ENCODE measurements at places on chromosomes 12 and 14.

DNA sequence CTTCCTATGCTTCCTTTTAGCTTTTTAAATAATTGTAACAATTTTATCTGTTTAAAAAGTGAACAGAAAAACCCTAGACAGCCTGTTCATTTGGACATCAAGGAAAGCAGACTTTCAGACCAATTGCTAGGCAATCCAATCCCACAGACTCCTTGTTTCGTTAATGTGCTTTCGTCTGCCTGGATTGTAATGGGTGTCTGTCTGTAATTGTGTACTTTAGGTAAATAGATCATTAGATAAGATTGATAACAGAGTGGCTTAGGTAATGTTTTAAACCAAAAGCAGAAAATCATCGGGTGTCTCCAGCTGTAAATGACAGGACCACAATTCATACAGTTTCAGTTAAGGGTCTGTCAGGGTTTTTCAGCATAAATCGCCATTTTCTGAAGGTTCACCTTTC, 19.6 kb downstream of the CCDC60 start:
- no peak for DNase-seq

GRCh38 chr12:103105971-103106597, 148.6 kb downstream of the ASCL1 start:
- DNase-seq, result no peak

DNA sequence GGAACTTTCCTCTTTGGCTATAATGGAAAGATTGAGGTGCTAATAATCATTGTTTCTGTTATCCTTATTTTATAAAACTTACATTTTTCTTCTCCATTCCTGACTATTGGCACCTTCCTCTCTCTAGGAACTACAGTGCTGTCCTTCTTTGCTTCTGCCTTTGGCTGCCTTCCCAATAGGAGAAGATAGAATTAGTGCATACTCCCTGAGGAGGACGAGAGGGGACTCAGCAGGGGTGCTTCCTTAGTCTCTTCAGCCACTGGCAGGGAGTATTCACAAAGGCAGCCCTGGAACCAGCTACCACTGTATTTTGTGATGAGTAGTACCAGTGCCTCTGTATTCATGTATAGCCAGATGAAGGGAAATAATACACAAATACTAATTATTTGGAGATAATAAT, 208.5 kb downstream of the FOXG1 start:
- DNase-seq, result no peak

DNA sequence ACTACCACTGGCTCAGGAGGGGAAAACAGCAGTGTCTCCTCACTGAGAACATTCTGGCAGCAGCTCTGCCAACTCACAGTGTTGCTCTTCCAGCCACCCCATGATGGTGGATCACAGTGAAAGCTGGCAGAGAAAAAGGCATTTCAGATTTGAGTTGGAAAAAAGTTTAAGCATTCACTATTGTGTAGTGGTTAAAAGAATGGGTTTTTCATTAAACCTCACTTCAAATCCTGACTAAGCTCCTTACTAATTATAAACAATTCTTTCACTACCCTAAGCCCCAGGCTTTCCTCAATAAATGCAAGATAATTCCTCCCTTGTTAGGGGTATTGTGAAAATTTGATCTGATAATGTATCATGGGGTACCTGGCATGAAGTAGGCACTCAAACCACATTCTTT, 518.1 kb downstream of the SNAPC1 start:
- DNase-seq, result no peak

- DNase-seq, result no peak
These were observed 493.1 kb upstream of the CCDC196 start for GRCh38 chr14:65993103-65993502.

DNA sequence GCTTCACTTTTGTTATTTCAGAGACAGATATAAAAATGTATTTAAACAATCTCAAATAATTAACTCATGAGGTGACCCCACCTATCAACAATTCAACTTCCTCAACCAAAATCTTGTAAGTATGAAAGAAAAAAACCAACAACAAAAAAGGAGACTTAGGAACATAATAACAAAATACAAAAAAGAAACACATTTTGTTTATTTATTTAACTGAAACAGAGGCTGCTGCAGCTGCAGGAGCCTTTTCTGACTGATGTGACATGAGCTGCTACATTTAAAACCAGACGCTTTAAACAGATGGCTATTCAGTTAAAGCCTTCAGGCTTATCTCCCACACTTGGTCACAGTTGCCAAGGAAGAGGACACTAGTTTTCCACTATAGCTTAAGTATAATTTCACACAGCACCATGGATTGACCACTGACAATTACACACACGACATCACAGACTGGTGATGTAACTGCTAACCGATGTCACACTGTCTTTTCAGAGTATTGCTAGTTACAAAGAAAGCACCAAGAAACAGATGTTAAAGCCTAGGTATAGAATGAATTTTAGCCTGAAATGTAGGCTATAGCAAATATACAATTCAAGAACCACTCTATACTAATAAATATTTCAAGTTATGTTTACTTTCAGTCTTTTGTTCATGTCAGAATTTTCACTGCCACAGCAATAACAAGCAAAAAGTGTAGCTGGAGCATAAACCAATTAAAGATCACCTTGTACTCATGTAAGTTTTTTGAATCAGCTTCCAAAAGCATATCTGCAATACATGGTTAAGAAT, 113.0 kb downstream of the MED13L start:
- DNase-seq, result no peak

DNA sequence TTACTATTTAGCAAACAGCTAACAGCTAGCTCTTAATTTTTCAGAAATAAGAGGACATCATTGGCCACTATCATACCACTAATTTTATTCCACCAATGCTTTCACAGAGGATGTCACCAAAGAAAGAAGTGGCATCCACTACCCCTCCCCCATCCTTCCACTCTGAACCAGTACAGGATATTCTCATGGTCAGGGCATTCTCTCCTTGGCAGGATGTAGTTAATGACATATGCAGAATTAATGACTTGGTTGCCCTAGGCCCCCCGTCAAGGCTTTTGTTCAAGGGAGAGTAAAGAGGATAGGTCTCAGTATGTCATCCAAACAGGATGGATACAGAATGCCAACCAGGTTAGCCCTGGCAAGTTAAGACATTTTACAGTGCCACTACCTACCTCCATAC, 18.9 kb upstream of the NUP107 start:
- DNase-seq, result no peak

DNA sequence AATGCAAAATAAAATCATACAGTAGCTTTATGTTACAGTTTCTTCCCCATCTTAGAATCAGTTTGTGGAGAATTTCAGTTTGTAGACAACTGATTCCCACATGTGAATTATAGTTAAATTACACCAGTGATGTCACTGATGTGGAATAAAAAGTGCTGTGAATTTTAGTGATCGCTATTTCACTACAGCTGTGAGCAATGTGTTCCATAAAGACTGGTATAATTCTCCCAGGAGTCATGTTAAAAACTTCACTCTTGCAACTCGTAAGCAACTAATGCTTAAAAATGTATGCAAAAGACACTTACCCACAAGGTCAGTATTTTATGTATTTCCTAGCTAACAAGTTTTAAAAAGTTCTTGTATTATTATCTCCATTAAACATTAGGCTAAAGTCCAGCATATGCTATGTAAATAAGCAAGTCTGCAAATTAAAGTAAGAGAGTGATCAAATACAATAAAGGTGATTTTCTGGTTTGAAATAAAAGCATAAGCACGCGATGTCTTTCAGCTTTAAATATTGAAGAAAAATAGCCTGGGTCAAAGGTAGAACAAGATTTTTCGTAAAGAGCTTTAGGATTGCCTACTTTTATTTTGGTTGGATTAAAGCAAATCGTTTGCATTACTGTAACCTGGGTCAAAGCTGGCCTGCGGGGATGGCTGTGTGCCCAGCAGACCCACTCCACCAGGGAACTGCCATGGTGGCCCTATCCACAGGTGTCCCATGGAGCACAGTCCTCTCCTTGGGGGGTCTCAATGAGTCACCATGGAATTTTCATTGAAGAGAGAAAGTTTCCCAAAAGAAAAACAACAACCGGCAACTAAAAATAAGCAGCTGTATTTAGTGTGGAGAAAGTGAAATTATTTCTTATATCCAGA, 12.7 kb upstream of the LRIG3 start:
- no peak for DNase-seq

GRCh38 chr12:68806488-68807237, 1.3 kb upstream of the MDM2 start:
- no peak for DNase-seq

DNA sequence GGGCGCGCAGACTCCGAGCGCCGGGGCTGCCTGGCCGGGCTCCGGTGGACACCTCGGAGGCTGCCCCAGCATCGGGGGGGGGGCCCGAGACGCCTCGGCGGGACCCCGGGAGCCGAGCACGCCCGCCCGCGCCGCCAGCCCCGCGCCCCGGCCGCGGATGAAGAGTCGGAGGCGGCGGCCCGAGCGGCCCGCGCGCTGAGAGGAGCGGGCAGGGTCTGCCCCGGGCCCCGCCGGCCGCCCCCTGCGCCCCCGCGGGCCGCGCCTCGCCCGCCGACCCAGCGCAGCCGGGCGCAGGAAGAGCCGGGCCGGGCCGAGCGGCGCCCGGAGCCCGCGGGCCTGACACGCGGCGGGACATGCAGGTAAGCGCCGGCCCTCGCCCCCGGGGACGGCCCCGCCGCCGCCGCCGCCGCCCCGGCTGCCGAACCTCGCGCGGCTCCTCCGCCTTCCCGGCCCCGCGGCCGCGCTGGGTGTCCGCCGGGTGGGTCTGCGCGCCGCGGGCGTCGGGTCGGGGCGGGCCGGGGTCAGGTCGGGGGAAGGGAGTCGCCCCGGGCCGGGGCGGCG, 63.7 kb downstream of the FBXL14 start:
- DNase-seq, result peak; percentile 25

GRCh38 chr12:84077679-84078078, 834.9 kb downstream of the SLC6A15 start:
- no peak for DNase-seq

GRCh38 chr12:6852651-6853354, 853 bp downstream of the USP5 start:
- no peak for DNase-seq

DNA sequence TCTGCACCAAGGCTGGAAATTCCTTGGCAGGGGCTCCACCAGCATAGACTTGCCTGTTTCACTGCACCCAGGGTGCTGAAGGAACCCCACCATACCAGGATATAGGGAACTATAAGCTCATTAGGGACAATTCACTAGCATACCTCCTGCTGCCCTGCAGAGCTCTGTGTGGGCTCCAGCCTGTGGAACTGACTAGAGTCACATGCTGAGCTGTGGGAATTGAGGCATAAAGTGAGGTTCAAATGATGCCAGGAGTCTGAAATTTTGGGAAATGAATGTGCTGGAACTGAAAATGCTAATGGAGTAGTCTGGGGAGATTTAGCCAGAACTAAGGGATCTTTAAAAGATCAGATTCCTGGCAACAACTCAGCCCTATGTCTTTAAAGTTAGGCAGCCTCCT, 7.3 kb upstream of the EMP1 start:
- no peak for DNase-seq

GRCh38 chr12:96239711-96240635, 45.8 kb downstream of the ELK3 start:
- DNase-seq, result no peak

GRCh38 chr14:50677527-50678063, 9.5 kb upstream of the SAV1 start:
- DNase-seq, result peak; percentile 77

GRCh38 chr14:81337073-81337472, 63.1 kb downstream of the STON2 start:
- DNase-seq, result no peak

DNA sequence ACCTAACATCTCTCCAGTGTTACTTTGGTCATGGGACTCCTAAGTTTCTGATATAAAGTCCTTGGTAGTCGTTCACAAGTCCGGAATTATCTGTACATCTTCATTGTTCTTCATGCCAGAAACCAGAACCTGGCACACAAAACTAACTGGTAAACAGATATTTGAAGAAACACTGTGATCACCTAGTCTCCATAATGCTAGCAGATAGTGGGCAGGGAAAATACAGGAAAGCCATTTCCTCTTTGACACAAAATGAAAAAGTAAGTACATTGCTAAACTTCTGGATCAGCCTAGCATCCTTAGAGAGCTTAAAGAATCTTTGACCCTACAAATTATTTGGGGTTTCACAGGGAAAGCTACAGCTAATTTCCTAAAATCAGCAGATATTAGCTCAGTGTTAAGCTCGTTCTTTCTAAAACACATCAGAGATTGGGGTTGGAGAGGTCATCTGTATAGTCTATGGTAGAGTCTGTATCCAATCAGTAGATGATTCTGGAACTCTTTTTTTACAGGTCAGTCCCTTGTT, 4.8 kb downstream of the DDIT3 start:
- no peak for DNase-seq

- no peak for DNase-seq
These were observed 236.2 kb downstream of the AKAP6 start for GRCh38 chr14:32565256-32565655.
